Activated CD8-positive, alpha-beta memory T cell treated with anti-CD3 and anti-CD28 coated beads for 1 hour (primary cell): ENCODE measurements at places on chromosomes 13 and 19.

DNA sequence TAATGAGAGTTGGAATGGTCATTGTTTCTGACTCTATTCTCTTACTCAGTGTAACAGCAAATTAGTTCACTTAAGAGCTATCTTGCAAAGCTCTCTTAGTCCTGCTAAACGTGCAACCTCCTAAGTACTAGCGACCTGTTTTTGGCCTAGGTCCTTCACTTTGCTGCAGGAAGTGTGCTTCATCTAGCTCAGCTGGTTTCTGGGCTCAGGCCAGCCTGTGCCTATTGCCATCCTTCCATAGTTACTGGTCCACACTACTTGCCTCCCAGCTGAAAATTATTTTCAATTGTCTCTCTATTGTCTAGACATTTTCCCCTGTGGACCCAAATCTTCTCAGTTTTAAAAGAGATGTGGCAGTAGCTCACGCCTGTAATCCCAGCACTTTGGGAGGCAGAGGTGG lies 561.3 kb downstream of the FGF9 start:
- no peak for DNase-seq

- no peak for DNase-seq
Measured at GRCh38 chr19:31114585-31114984, 234.7 kb downstream of the TSHZ3 start.

DNA sequence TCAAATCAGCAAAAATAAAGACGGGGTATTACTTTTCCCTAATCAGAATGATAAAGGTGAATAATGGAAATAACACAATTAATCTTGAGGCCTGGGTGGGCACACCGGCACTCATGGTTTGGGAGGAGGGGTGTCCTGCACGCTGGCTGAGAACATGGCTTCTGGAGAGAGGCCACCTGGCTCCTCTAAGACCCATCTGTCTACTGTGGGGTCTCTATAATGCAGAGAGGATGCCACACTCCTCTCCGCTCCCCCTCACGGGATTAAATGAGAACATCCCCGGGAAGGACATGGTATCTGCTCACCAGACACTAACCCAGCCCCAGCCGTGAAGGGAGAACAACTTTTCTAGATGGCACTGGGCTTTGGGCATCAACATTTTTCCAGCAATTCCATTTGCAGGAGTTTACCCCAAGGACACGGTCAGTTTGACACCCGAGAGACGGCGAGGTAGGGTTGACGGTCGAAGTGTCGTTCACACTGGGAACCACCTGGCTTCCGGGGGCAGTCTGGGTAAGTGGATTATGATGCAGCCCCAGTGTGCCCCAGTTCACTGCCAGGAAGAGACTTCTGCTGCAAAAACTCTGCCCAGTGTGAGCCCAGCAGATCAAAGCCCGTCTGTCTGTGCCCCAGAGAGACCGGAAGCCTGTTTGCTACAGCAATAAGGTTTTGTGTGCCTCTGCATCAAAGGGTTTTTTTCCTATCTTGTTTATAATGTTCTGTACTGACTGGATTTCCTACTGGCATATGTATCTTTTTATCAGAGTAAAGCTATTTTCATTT lies 56.6 kb downstream of the CEBPG start:
- no peak for DNase-seq

- no peak for DNase-seq
Measured at GRCh38 chr13:23871616-23872220, 17.5 kb downstream of the MIPEP start.

GRCh38 chr13:29771247-29771646 lies 79.2 kb downstream of the UBL3 start:
- DNase-seq, result no peak

DNA sequence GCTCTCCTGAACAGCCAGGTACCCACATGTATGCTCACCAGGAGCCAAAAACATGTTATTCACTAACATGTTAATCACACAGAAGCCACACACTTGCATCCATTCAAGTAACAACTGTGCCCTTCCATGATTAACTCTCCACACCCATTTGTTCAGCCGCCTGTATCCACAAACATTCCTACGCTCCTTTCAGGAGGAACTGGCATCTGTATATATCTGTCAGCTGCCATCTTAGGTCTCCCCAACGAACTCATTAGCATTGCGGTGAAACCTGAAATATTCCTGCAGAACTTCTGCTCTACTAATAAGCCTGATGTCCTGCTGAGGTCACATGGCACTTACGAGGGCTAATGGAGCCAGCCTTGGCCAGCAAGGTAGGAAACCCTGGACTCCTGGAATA lies 33.0 kb downstream of the OLFM2 start:
- DNase-seq, result no peak

- DNase-seq, result no peak
Measured at GRCh38 chr13:96460609-96461008, 370.7 kb downstream of the HS6ST3 start.

GRCh38 chr19:45294291-45295029 lies 28.2 kb downstream of the CKM start:
- DNase-seq, result no peak

- no peak for DNase-seq
Measured at GRCh38 chr13:84455143-84455905, 573.0 kb upstream of the SLITRK1 start.

GRCh38 chr13:75762076-75762937 lies 126.2 kb downstream of the LMO7 start:
- no peak for DNase-seq
